Natural killer cell treated with Interleukin-12 subunit alpha and Interleukin-12 subunit beta and Interleukin-15 and Interleukin-18, amount 100 ng/mL, for 72 hours (primary cell): ENCODE measurements at places on chromosomes 4 and X. TPM values are rescaled to one million over a fixed set of nuclear protein-coding genes. Genes with fewer than 3 reads are reported as not detected.

- H3K27me3 ChIP-seq = no peaks in the 10 kb centered on the region
- H3K27ac ChIP-seq = no peak overlapping the region
- peaks cover 12% of the 10 kb centered on the region for H3K4me1 ChIP-seq
Observed at GRCh38 chr4:145614233-145614610, 5.0 kb upstream of the MMAA start.

Gene SLC38A5
- total RNA-seq = 70.7 TPM

GRCh38 chrX:88425739-88426138 is 321.3 kb upstream of the CPXCR1 start:
- no peak for DNase-seq
- no peaks in the 10 kb centered on the region for H3K36me3 ChIP-seq
- no peak overlapping the region for H3K27ac ChIP-seq
- no peak overlapping the region for H3K4me3 ChIP-seq

GRCh38 chr4:15651676-15652075 is 3.5 kb downstream of the FBXL5 start:
- H3K4me1 ChIP-seq = peaks cover 40% of the 10 kb centered on the region
- peak overlapping the region; percentile 60 for H3K4me3 ChIP-seq
- H3K36me3 ChIP-seq = no peaks in the 10 kb centered on the region

GRCh38 chr4:95023110-95023509 is 265.4 kb downstream of the BMPR1B start:
- no peaks in the 10 kb centered on the region for H3K36me3 ChIP-seq
- H3K27ac ChIP-seq = no peak overlapping the region
- no peaks in the 10 kb centered on the region for H3K27me3 ChIP-seq
- no peak for DNase-seq
- H3K4me1 ChIP-seq = no peaks in the 10 kb centered on the region

Gene CLGN
- total RNA-seq = 0.26 TPM

- H3K4me3 ChIP-seq = no peak overlapping the region
- no peaks in the 10 kb centered on the region for H3K27me3 ChIP-seq
- no peak overlapping the region for H3K27ac ChIP-seq
- no peaks in the 10 kb centered on the region for H3K36me3 ChIP-seq
Observed at GRCh38 chr4:107220976-107221375, 184.9 kb upstream of the DKK2 start.

Gene DGKK
- 2.7 TPM for total RNA-seq

- no peak overlapping the region for H3K27ac ChIP-seq
- H3K36me3 ChIP-seq = no peaks in the 10 kb centered on the region
- H3K4me1 ChIP-seq = no peaks in the 10 kb centered on the region
- no peaks in the 10 kb centered on the region for H3K27me3 ChIP-seq
- no peak for DNase-seq
Observed at GRCh38 chr4:74583089-74583700, 138.3 kb downstream of the AREG start.

- peak overlapping the region; percentile 50 for H3K4me3 ChIP-seq
- peaks cover 3% of the 10 kb centered on the region for H3K27me3 ChIP-seq
- peak; percentile 45 for DNase-seq
- H3K36me3 ChIP-seq = no peaks in the 10 kb centered on the region
Observed at GRCh38 chrX:153905481-153906095, 1.1 kb downstream of the AVPR2 start.

DNA sequence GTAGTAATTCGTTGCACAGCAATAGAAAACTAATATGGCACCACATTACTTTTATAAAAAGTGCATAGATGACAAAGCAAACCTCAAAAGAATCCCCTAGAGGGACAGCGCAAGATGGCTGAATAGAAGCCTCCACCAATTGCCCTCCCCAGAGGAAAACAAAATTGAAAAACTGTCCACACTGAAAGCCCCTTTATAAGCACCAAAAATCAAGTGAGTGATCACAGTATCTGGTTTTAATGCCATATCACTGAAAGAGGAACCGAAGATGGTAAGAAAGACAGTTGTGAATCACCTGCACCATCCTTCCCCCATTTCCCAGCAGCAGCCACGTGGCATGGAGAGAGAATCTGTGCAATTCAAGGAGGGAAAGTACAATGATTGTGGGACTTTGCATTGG is 522.2 kb downstream of the GLUD2 start:
- H3K27ac ChIP-seq = no peak overlapping the region
- DNase-seq = no peak
- H3K27me3 ChIP-seq = no peaks in the 10 kb centered on the region
- no peak overlapping the region for H3K4me3 ChIP-seq

Gene MAGEA6
- not detected for total RNA-seq

- no peaks in the 10 kb centered on the region for H3K36me3 ChIP-seq
- H3K27me3 ChIP-seq = peaks cover 7% of the 10 kb centered on the region
- H3K4me1 ChIP-seq = no peaks in the 10 kb centered on the region
- H3K4me3 ChIP-seq = no peak overlapping the region
- DNase-seq = no peak
- no peak overlapping the region for H3K27ac ChIP-seq
Observed at GRCh38 chr4:168139336-168139735, 47.0 kb downstream of the ANXA10 start.

DNA sequence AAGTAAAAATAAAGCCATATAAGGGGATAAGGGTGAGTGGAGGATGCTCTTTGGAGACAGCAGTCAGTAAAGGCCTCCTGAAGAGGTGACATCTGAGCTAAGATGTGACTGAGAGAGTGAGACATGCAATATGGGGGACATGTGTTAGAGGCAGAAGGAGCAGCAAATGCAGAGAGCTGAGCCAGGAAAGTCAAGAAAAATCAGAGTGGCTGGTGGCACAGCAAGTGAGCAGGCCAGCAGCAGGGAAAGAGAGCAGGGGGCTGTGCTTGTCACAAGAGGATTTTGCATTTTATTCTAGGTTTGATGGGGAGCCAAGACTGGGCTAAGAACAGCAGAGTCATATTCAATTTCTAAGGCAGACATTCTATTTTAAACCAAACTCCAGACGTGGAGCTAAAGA is 394.5 kb downstream of the KCNIP4 start:
- H3K36me3 ChIP-seq = no peaks in the 10 kb centered on the region
- DNase-seq = no peak
- no peaks in the 10 kb centered on the region for H3K4me1 ChIP-seq
- no peak overlapping the region for H3K4me3 ChIP-seq

Gene TIGD4
- 0.36 TPM for total RNA-seq

GRCh38 chr4:7207628-7208231 is 15.4 kb downstream of the SORCS2 start:
- no peaks in the 10 kb centered on the region for H3K4me1 ChIP-seq
- H3K4me3 ChIP-seq = no peak overlapping the region
- no peak overlapping the region for H3K27ac ChIP-seq
- DNase-seq = no peak

DNA sequence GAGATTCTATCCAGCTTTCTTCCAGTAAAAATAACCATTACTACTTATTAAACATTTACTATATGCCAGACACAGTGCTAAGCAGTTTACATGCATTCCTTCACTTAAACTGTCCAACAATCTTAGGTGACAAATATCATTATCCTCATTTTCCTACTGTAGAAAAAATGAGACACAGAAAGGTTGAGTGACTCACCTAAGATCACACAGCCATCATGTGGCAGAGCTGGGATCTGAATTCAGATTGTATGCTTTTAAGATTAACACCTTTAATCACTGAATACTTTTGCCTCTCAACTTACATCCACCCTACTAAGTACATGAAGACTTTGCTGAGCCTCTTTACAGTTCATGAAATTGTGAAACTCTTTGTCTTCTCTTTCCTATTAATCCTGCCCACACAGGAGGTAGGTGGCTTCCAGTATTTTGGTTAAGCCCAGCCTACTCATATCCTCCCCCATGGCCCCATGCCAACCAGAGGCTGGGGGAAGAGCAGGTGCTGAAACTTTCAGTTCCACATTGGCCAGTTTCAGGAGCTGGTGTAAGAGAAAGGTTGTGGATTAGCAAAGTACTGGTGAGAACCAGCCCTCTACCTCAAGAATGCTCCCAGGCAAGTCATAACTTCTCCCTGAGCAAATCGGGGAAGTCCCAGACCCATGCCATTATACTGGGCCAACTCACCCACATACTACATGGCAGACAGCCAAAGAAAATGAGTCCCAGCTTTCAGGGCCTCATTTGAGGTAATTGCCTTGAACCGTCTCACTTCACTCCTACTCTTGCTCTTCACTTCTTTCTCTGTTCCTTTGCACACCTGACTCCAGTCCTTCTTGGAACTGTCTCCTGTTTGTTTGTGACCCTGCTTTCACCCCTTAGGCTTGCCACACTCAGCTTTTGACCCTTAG is 211.1 kb downstream of the GUCY2F start:
- no peak for DNase-seq
- H3K4me3 ChIP-seq = no peak overlapping the region
- no peaks in the 10 kb centered on the region for H3K4me1 ChIP-seq
- H3K27me3 ChIP-seq = peaks cover 4% of the 10 kb centered on the region
- no peaks in the 10 kb centered on the region for H3K36me3 ChIP-seq

GRCh38 chrX:21158678-21159077 is 215.5 kb upstream of the CNKSR2 start:
- DNase-seq = no peak
- H3K36me3 ChIP-seq = no peaks in the 10 kb centered on the region
- H3K4me3 ChIP-seq = no peak overlapping the region
- H3K4me1 ChIP-seq = no peaks in the 10 kb centered on the region
- H3K27me3 ChIP-seq = no peaks in the 10 kb centered on the region

Gene EOLA1
- 32.1 TPM for total RNA-seq

- peaks cover 14% of the 10 kb centered on the region for H3K36me3 ChIP-seq
- H3K27me3 ChIP-seq = no peaks in the 10 kb centered on the region
- no peak for DNase-seq
- H3K4me3 ChIP-seq = no peak overlapping the region
- no peak overlapping the region for H3K27ac ChIP-seq
Observed at GRCh38 chr4:1825326-1825725, 30.6 kb downstream of the LETM1 start.

Gene MTTP
- total RNA-seq = 0.64 TPM

GRCh38 chr4:3819210-3819919 is 53.2 kb downstream of the ADRA2C start:
- DNase-seq = no peak
- H3K36me3 ChIP-seq = no peaks in the 10 kb centered on the region
- H3K27ac ChIP-seq = no peak overlapping the region
- H3K27me3 ChIP-seq = peaks cover 20% of the 10 kb centered on the region
- H3K4me3 ChIP-seq = no peak overlapping the region

DNA sequence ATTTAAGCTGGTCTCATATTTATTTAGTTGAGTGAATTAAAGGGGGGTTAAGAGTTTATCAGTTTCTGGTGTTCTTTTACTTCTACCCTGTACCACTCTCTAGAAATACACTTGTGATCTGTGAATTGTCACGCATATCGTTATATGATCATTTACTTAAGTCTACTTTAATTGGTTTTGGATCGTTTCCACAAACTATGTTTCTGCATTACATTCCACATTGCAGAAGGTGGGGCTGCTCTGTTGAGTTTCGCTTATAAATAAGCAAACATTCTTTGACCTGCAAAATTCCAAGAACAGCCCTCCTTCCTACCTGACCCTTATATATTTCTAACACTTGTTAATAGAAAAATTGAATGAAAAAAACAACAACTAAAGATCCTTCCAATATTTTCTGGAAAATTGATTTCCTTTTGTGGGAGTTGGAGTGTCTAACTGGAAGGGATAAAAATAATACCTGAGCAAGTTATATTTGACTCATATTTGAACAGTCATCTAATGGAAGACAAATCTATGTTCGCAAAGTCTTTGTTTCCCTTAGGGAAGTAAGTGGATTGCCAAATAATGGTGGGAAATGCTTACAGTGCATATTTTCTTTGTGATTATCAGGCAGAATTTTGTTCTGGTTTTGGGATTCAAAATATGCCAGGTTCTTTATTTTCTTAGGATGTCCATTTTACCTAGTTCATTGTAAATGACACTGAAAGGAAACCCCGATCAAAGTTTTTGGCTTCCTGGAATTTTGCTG is 152.7 kb downstream of the RELL1 start:
- no peaks in the 10 kb centered on the region for H3K36me3 ChIP-seq
- no peak for DNase-seq
- no peak overlapping the region for H3K4me3 ChIP-seq
- H3K27ac ChIP-seq = no peak overlapping the region

Gene FGB
- total RNA-seq = not detected

Gene RBMXL3
- total RNA-seq = not detected

GRCh38 chr4:137427411-137427810 is 104.9 kb downstream of the PCDH18 start:
- H3K4me1 ChIP-seq = no peaks in the 10 kb centered on the region
- H3K27me3 ChIP-seq = no peaks in the 10 kb centered on the region
- no peaks in the 10 kb centered on the region for H3K36me3 ChIP-seq
- DNase-seq = no peak

Gene FABP2
- total RNA-seq = not detected

GRCh38 chr4:22202246-22202974 is 253.8 kb upstream of the KCNIP4 start:
- H3K27ac ChIP-seq = no peak overlapping the region
- no peak for DNase-seq
- no peaks in the 10 kb centered on the region for H3K27me3 ChIP-seq
- H3K4me3 ChIP-seq = no peak overlapping the region
- H3K4me1 ChIP-seq = no peaks in the 10 kb centered on the region

DNA sequence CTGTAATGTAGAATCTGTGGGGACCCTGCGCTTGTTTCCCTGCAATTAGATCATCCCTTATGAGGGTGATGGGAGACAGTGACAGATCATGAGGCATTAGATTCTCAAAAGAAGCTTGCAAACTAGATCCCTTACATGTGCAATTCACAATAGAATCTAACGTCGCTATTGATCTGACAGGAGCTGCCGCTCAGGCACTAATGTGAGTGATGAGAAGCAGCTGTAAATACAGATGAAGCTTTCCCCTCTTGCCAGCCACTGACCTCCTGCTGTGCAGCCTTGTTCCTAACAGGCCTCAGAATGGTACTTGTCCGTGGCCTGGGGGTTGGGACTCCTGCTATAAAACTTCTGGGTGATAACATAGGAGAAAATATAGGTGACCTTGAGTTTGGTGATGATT is 1076.8 kb downstream of the PDHA2 start:
- no peaks in the 10 kb centered on the region for H3K4me1 ChIP-seq
- no peak overlapping the region for H3K4me3 ChIP-seq
- H3K36me3 ChIP-seq = no peaks in the 10 kb centered on the region
- no peak for DNase-seq

- no peaks in the 10 kb centered on the region for H3K4me1 ChIP-seq
- H3K27ac ChIP-seq = no peak overlapping the region
- no peak overlapping the region for H3K4me3 ChIP-seq
- H3K27me3 ChIP-seq = no peaks in the 10 kb centered on the region
- no peaks in the 10 kb centered on the region for H3K36me3 ChIP-seq
- DNase-seq = no peak
Observed at GRCh38 chr4:120886191-120886590, 36.3 kb downstream of the PRDM5 start.

GRCh38 chrX:148523303-148524080 is 23.1 kb downstream of the AFF2 start:
- H3K27me3 ChIP-seq = peaks cover 8% of the 10 kb centered on the region
- no peaks in the 10 kb centered on the region for H3K36me3 ChIP-seq
- no peak overlapping the region for H3K4me3 ChIP-seq
- no peak overlapping the region for H3K27ac ChIP-seq
- DNase-seq = no peak

Gene TLR3
- total RNA-seq = 1.2 TPM

GRCh38 chr4:60201052-60201673 is 999.0 kb upstream of the ADGRL3 start:
- no peak overlapping the region for H3K4me3 ChIP-seq
- no peak overlapping the region for H3K27ac ChIP-seq
- H3K36me3 ChIP-seq = no peaks in the 10 kb centered on the region
- no peak for DNase-seq
- H3K27me3 ChIP-seq = no peaks in the 10 kb centered on the region
